Naive B cell (primary cell): ENCODE measurements at places on chromosomes 6 and 20.

- no peaks in the 10 kb centered on the region for H3K36me3 ChIP-seq
- DNase-seq: no peak
- H3K4me1 ChIP-seq: no peaks in the 10 kb centered on the region
- H3K27me3 ChIP-seq: peaks cover 1% of the 10 kb centered on the region
- H3K27ac ChIP-seq: no peak overlapping the region
- H3K4me3 ChIP-seq: no peak overlapping the region
Observed at GRCh38 chr6:91094341-91094740, 507.5 kb upstream of the MAP3K7 start.

DNA sequence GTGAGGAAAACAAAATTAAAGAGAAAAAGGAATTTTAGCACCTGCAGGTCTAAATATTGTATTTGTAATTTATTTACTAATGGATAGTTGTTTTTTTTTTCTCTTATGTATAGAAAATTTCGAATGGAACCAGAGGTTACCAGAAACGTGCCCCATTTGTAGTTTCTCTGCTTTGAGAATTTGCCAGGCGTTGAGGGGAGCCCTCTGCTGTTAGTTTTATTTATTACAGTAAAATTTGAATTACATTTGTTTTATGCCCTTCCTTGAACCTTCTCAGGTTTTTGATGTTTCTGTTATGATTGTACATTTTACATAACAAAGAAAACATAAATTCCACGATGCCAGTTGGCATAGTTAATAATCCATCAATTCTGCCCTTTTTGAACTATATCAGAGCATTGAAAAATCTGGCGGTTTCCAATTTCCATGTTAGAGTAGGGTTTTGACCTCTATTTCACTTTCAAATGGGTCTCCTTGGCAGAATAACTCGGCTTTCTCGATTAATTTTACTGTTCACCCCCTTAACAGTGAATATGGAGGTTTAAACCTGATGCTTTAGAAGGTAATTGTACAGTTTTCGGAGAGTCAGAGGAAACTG is 35.1 kb upstream of the RFPL4B start:
- H3K4me3 ChIP-seq: no peak overlapping the region
- H3K27me3 ChIP-seq: peaks cover 5% of the 10 kb centered on the region
- peak; percentile 7 for DNase-seq
- H3K36me3 ChIP-seq: no peaks in the 10 kb centered on the region
- no peak overlapping the region for H3K27ac ChIP-seq

GRCh38 chr6:45118754-45119153 is 209.4 kb upstream of the RUNX2 start:
- no peak overlapping the region for H3K4me3 ChIP-seq
- no peak for DNase-seq
- no peaks in the 10 kb centered on the region for H3K27me3 ChIP-seq
- H3K36me3 ChIP-seq: no peaks in the 10 kb centered on the region
- no peak overlapping the region for H3K27ac ChIP-seq
- H3K4me1 ChIP-seq: no peaks in the 10 kb centered on the region

DNA sequence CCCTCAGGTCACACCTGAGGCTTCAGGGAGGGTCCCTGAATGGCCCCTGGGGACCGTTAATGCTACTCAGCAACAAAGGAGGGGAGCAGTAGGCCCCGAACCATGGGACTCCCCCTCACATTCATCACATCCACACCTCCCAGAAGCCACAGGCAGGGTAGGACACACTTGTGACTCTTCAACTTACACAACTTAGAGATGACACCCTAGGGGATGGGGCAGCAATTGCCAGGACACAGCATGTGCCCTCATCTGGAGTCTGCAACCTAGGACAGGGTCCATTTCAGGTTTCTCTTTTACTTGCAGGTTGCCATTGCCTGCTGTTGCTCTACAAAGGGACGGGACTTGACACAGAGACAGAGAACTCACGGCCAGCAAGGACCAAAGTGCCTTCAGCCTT is 770 bp downstream of the ULBP3 start:
- H3K27me3 ChIP-seq: peaks cover 47% of the 10 kb centered on the region
- no peak overlapping the region for H3K27ac ChIP-seq

- no peak overlapping the region for H3K27ac ChIP-seq
- H3K4me3 ChIP-seq: no peak overlapping the region
- H3K4me1 ChIP-seq: no peaks in the 10 kb centered on the region
- DNase-seq: no peak
- no peaks in the 10 kb centered on the region for H3K36me3 ChIP-seq
Observed at GRCh38 chr6:98547634-98548033, 286.7 kb upstream of the POU3F2 start.

DNA sequence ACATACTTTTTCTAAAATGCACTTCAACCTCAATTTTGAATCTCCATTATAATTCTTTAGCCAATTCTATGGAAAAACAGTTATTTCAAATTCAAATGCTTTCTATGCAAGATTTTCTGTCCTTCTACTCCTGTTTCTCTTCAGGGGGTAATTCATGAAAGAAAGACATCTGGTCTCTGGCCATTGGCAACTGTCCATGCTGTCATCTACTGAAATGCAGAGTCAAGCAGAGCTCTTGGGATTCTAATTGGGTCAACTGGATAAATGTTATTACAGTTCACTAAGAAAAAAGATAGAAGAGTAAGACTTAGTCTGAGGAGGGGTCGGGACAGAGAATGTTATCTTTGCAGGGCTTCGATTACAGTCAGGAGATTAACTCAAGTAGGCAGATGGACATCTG is 22.0 kb upstream of the BMP5 start:
- H3K27ac ChIP-seq: no peak overlapping the region
- H3K4me3 ChIP-seq: no peak overlapping the region
- H3K27me3 ChIP-seq: no peaks in the 10 kb centered on the region
- DNase-seq: no peak
- no peaks in the 10 kb centered on the region for H3K36me3 ChIP-seq
